NCI-H1417 (cell line): ENCODE measurements at places on chromosomes 1 and 21.

DNA sequence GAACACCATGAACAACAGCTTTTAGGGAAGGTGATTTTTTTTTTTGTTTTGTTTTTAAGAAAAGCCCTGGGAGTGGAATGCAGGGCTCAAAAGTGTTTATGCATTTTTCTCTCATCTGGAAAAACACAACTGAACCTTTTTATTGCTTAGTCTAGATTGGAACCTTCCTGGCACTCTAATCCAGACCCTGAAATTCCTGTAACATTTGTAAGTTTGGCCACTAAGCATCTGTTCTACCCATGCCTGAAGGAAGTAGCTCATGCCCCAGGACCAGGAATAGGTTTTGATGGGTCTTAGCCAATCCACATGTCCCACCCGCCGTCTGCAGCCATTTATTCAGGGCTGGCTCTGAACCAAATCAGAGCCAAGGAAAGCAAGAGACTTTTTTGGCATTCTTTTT is 39.7 kb upstream of the SLC2A1 start:
- no peak for DNase-seq

DNA sequence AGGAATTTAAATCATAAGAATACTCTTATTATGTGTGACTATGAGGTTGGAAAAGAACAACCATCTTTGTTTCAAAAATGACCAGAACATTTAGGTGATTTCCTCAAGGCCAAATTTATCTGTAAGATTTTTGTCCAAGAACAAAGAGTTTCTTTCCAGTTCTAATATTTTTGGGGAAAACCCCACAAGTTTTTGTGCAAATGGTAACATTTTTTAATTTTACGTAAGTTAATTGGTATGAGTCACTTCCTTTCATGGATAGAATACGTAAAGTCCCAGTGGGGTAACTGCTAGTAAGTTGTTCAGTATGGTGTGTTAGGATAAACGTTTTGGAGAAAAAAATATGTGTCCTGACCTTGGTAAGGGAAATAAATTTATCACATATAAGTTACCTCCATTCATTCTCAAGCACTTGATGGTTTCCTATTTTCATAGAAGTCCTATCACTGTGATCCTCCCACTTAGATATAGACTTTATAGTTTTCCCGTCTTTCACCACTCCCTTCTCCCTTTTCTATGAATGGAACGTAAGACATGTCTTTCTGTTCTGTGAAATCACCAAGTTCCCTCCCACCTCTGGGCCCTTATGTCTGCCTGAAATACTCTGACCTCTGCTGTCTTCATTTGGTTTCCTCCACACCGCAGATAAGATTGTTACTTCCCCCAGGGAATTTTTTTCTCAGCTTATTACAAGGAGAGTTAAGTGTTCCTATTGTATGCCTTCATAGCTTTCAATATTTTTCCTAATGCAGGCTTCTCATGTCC is 34.9 kb upstream of the TSNAX start:
- DNase-seq, result no peak

GRCh38 chr1:209879539-209879938 is 51.8 kb downstream of the UTP25 start:
- peak; percentile 23 for DNase-seq

GRCh38 chr1:183251101-183251958 is 65.3 kb downstream of the LAMC2 start:
- DNase-seq, result no peak

DNA sequence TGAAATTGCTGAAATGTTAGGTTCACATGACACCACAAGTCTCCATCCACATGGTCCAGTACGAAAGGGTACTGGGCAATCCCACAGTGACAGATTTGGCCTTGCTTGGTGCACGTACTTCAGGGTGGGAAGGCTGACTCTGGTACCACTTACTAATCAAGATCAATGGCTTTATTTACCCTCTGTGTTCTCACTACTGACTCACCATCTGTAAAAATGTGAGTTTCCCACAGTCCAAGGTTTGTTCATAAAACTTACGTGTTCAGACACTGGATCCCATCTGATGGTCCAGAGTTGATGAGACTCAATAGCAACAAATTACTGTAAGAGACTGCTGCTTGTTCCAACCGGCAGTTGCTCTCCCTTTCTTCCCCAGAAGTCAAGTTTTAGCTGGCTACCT is 231.7 kb downstream of the LMX1A start:
- DNase-seq, result no peak

DNA sequence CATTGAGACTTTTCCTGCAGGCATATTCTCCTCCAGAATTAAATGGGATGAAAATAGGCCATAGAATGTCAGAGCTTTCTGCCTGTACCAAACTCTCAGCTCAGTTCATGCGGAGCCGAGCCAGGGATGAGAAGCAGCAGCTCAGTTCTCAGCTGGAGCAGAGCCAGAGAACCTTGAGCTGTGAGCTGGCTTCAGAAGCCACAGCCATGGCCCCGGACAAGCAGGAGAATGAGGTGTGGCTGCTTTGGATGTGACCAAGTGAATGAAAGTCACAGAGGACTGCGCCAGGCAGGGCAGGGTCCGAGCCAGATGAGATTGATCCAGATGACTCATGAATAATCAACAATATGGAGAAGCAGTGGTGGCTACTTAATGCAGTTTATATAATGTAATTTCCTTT is 633.8 kb downstream of the NCAM2 start:
- no peak for DNase-seq

GRCh38 chr1:67535474-67535873 is 105.3 kb upstream of the SERBP1 start:
- DNase-seq, result peak; percentile 26

DNA sequence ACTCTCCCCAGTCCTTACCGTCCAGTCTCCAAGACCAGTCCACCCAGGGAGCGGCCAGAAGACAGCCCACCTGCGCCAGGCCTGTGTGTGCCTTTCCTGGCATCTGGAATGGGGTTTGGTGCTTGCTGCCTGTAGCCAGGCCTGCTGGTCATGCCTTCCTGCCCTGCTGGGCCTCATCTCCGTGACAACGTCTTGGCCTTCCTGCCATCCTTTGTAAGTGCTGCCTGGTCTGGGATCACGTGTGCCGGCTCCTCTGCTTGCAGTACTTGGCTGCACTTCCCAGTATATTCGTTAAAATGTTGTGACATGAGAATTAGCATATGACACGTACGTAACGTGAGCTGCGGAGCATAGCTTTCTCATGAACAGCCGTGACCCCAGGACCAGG is 145.3 kb upstream of the COL6A1 start:
- DNase-seq, result no peak

GRCh38 chr1:16393570-16394521 is 26.8 kb downstream of the SZRD1 start:
- DNase-seq, result no peak

- no peak for DNase-seq
Observed at GRCh38 chr1:156508205-156508954, 7.8 kb upstream of the MEF2D start.
